Stimulated activated CD4-positive, alpha-beta T cell treated with anti-CD3 and anti-CD28 coated beads, TNF-alpha, amount 100 ng/mL, for 24 hours (primary cell): ENCODE measurements at places on chromosomes 5 and 9.

GRCh38 chr5:139012176-139012575, 137.0 kb upstream of the LRRTM2 start:
- no peak for DNase-seq

DNA sequence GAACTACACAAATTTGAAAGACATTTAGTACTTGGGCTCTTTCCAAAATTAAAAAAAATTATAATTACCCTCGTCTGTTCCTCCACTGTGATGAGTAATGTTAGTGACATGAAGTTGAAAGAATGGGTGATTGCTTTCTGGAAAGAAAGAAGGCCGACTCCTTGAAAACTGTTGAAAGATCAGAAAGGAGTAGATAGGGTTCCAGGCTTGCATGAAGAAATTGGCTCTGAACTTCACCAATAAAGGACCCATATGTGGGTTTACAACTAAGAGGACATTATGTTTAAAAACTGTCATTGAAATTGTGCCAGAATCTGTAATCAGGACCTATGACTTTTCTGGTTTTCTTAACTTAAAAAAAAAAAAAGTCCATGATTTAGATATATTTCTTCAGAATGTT, 20.7 kb upstream of the MOCS2 start:
- DNase-seq, result no peak

DNA sequence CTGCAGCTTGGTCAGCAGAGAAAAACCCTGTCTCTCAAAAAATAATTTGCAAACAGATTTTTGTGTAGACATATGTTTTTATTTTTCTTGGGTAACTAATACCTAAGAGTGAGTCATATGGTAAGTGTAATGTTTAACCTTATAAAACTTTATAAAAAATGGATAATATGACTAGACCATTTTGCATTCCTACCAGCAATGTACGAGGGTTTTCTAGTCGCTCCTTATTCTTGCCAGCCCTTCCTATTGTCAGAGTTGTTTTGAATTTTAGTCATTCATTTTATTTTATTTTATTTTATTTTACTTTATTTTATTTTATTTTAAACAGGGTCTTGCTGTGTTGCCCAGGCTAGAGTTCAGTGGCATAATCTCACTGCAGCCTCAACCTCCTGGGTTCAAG, 37.8 kb downstream of the RABGAP1 start:
- DNase-seq, result no peak

DNA sequence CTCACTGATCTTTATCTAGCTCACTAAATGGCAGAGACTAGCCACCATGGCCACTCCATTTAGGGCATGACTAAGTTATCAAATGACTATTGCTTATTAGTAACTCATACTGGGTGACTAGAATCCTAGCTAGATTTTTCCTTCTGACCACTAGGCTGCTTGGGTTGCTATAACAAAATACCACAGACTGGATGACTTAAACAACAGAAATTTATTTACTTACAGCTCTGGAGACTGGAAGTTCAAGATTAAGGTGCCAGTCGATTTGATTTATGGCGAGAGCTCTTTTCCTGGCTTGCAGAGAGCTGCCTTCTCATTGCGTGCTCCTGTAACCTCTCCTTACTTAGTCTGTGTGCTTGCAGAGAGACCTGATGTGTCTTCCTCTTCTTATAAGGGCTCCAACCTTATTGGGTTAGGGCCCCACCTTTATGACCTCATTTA, 55.0 kb upstream of the APC start:
- no peak for DNase-seq

DNA sequence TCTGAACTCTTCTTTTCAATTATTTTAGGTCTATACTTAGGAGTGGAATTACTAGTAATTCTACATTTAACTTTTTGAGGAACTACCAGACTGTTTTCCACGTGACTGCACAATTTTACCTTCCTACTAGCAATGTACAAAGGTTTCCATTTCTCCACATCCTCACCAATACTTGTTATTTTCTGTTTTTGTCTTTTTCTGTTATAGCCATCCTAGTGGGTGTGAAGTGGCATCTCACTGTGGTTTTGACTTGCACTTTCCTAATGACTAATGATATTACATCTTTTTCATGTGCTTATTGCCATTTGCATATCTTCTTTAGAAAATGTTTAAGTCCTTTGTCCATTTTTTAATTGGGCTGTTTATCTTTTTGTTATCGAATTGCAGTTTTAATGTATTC, 136.9 kb upstream of the EGFLAM start:
- DNase-seq, result no peak

- no peak for DNase-seq
Observed at GRCh38 chr5:81556809-81557208, 162.9 kb upstream of the ACOT12 start.

DNA sequence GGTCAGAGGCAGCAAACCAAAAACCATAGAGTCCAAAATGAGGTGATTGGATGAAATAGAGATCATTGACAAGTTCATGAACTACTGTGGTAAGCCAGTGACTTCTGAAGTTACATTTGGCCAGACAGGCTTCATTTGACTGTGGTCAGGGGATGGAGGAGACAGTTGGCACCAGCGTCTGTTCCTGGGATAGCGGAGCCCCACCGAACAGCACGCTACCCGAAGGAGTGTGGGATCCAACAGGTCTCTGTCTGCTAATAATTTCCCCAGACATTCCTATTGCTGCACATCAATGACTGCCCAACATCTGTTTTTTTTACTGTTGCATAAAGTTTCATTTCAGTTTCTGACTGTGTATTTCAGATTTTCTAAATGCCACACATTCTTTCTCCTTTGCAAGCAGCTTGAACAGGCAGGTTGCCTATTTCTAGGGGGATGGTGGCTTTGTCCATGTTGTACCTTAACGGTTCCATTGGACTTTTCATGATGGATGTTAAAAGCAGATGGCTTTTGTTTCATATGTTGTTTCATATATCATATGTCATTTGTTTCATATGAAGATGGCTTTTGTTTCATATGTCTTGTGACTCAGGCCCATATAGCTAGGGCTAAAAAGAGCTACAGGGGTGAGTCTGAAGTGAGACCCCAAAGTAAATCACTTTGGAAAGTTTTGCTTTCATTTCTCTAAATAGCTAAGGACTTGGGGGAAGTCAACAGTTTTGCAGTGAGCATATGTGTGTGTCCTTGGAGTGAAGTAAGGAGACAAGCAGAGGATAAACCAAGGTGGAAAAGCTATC, 180.8 kb downstream of the GOLPH3 start:
- DNase-seq, result no peak

DNA sequence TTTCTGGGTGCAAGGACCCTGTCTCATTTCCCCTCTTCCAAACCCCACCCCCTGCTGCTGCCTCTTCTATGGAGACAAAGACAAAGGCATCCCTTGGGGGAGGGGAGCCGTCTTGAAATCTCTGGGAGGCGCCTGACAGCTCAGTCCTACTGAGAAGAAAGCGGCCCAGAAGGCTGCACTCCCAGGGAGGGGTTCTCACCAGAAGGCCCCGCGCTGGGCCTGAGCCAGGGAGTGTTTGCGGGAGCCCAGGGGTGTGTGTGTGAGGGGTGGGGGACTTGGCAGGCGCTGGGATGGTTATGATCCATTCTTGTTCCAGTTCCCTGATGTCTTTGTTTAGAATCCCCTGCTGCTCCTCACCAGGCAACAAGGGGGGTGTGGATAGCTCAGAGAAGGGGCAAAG, 45.7 kb upstream of the ALDH1B1 start:
- no peak for DNase-seq

GRCh38 chr9:112355427-112355897, 22.0 kb upstream of the PTBP3 start:
- DNase-seq, result no peak

DNA sequence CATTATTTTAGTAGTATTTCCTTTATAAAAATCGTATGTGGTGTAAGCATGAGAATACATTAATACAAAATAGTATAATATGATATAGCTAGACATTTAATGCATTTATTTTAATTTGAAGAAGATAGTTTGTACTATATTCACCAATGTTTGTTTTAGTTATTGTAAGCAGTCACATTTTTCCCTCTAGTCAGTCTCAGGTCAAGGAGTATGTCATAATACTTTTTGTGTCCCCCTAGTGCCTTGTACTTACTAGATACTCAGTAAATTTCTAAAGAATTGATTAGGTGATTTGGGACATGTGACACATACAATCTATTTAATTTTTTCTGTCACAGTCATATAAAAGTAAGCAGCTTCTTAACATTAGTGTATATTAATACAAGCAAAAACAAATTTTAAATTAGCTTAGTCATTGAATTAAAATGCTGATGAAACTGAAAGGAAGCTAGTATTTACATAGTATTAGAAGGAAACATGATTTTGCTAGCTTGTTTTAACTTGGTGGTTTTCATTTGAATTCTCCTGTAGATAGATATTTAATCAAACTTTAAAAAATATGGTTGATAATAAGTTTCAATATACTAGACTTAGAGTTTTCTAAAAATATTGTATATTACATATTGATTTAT, 242.2 kb downstream of the FER start:
- no peak for DNase-seq

DNA sequence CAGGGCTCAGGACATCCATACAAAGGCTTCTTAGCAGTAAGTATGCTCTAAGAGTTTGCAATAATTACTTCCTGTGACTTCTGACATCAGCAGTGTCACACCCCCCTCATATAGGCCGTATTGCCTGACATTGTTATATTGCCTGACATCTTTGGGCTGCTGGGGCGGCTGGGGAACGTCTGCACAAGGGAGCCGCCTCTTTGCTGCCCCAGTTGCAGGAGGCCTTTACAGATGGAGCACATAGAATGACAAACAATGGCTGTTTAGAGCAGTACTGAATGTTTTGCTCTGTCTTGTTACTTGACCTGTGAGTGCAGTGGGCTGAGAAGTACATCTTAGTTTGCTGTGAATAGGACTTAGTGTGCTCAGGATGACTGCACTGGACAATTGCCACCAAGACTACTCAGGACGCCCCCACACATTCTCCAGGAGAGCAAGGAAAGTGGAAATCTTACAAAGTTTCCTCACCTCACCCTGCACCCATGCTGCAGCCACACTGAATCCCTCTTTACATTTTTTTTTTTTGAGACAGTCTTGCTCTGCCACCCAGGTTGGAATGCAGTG, 65.4 kb upstream of the SPOCK1 start:
- DNase-seq, result no peak
